ENCODE measurements at places on chromosomes 11 and 22.

GRCh38 chr22:47148510-47148909 is 386.1 kb downstream of the TBC1D22A start:
- no peak for DNase-seq

DNA sequence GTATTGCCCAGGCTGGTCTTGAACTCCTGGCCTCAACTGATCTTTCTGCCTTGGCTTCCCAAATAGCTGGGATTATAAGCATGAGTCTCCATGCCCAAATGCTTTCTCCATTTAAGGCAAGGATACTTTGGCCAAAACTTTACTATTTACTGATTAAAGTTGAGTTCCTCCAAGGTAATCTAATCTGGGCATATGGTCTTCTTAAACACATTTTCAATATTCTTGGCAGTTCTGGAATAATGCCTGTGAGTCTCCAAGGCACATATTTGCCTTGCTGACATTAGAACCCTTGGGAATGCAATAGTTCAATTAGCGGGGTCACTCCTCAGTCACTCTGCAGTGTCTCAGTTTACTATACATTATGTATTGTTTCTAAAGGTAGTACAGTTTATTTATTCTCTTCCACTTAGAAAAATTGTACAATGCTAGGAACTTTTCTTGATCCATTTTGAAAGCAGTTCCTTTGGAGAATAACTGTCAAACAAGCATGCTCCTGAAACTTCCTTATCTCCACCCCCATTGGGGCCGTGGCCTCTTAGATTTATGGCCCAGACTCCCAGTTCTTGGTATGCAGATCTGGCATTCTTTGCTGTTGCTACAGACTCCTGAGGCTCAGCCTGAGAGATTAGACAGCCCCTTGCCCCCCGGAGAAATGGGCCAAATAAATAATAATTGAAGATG is 13.1 kb upstream of the RAB38 start:
- DNase-seq, result no peak

DNA sequence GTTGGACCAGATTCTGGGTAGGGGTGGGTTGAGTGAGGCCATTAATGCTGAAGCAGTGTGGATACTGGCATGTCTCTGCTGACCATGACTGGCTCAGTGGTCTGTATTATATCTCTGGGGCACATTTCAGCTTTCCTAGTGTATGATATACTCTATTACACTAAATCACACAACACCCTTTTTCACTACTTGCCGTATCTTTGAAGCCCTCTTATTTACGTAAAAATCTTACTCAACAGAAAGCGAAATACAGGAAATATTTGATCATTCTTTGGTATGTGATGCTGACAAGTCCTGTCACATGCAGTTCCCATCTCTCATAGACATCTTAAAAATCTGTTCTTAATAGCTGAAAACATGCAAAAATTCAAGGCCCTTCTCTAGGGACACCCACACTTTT is 40.3 kb downstream of the OR5B17 start:
- DNase-seq, result no peak

DNA sequence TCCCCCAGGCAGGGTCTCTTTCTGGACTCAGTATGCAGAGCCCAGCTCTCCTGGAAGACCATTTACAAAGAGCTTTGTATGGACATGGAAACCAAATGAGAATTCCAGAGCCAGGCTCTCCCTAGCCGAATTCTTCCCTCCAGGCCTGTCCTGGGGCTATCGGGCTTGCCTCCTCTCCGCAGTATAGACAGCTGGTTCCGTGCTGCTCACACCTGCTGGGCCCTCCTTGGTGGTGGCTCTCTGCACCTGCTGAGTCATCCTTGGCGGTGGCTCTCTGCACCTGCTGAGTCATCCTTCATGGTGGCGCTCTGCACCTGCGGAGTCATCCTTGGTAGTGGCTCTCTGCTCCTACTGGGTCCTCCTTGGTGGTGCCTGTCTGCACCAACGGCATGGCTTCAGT is 743.5 kb downstream of the BRD1 start:
- peak; percentile 25 for DNase-seq

GRCh38 chr11:69981119-69981784 is 96.9 kb upstream of the ANO1 start:
- DNase-seq, result no peak

- DNase-seq, result no peak
These were observed 33.5 kb downstream of the MMP7 start for GRCh38 chr11:102497061-102497460.

DNA sequence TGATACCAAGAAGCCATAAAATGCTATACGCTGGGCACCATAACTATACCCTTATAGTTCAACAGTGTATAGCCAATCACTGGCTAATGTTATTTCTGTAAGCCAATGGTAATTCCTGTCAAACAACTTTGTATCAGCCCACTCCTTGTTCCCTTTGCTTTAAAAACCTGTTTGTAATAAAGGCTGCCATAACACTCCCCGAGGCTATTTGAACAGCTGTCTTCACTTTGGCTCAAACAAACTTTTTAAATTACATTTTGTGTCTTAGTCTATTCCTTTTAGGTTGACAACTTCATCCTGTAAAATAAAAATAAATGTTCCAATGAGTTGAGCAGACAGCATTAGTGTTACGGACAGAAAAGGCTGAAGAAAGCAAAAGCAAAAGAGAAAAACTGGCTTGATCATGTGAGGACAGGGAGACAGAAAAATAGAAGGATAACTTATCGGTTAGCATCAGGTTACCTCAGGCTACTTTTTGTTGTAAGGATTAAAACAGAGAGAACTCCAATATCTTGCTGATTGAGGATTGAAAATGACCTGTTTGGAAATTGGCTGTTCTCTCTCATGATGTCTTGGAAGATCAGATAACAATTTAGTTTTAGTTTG is 95.0 kb downstream of the AASDHPPT start:
- DNase-seq, result no peak

- no peak for DNase-seq
These were observed 879 bp upstream of the RNH1 start for GRCh38 chr11:507727-508515.

- no peak for DNase-seq
These were observed 3.8 kb upstream of the FADS3 start for GRCh38 chr11:61895046-61895717.

- peak; percentile 88 for DNase-seq
These were observed 688 bp downstream of the SERPING1 start for GRCh38 chr11:57597916-57598830.

GRCh38 chr11:12854829-12855228 is 154.3 kb upstream of the RASSF10 start:
- no peak for DNase-seq

- DNase-seq, result no peak
These were observed 28.6 kb downstream of the APOL5 start for GRCh38 chr22:35746248-35746647.

DNA sequence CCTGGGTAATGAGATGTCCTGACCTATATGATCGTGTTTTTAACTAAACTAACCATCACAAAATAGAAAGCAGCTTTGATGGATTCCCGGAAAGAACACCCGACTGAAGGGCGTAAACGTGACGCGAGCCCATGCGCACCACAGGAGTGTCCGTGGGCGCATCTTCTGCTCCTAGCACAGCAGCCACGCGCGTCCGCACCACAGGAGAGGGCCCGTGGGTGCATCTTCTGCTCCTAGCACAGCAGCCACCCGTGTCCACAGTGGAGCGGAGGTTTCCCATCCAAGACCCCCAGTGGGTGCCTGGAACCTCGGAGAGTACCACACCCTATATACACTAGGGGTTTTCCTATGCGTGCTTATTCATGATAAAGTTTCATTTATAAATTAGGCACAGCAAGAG is 36.1 kb upstream of the NRIP3 start:
- DNase-seq, result no peak

GRCh38 chr22:28710107-28710506 is 30.5 kb upstream of the TTC28 start:
- DNase-seq, result no peak

GRCh38 chr11:6055569-6055968 is 25.0 kb upstream of the OR56A1 start:
- no peak for DNase-seq

- DNase-seq, result no peak
These were observed 7.2 kb downstream of the KCTD21 start for GRCh38 chr11:78181185-78181584.

- DNase-seq, result peak; percentile 69
These were observed 1377.4 kb downstream of the BRD1 start for GRCh38 chr22:48450188-48450825.

- DNase-seq, result no peak
These were observed 72.5 kb downstream of the MICAL2 start for GRCh38 chr11:12182676-12183541.

DNA sequence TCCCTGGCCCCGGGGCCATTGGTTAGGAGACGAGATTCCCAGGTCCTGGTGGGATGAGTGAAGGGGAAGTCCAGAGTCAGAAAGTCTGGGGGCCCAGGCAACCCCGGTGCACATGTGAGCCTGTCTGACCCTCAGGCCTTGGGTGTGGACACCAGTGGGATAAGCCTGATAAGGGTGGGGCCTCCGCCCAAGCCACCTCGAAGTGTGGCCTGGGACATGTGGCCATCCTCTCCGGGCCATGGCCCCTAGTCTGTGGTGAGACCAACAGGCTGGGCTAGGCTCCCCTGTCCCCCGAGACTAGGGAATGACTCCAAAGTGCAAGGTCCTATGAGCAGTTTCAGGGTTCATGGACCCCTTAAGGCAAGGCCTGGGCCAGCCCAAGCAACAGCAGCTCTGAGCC is 6.3 kb downstream of the CABP7 start:
- no peak for DNase-seq

All from upper lobe of right lung (tissue), 1 donor.